T-helper 2 cell (primary cell): ENCODE measurements at places on chromosomes 16 and 17.

GRCh38 chr17:38562215-38562569 lies 43.6 kb downstream of the SRCIN1 start:
- no peak for DNase-seq

DNA sequence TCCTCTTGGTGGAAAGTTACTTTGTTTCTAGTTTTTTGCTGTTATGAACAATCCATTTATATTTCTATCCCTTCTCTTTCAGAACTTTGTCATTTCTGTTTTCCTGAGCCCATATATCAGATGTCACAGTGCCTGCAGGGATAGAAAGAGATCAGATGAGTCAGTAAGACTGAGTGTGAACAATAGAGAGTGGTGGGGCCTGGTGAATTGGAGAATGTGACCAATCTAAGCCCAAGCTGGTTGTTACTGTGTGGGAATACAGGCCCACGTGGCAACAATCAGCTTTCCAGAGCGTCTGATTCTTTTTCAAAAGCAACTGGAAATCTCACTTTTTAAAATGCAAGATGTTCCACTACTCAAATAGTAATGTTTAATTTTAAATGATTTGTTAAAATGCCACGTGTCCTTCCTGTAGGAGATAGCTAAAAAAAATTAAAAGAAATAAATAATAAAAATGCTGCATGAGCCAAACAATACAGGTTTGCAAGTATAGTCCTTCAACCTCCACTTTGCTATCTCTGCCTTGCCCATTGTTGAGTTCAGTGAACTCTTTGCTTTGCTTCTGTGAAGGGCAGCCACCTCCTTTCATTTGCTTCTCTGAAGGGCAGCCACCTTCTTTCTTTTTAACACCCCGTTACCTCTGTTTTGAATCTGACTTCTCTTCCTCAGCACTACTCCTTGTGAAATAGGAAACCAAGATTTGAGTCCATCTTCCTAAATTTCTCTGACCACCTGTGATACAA lies 9.6 kb downstream of the DCTN5 start:
- no peak for DNase-seq

GRCh38 chr16:11349599-11350276 lies 4.5 kb downstream of the RMI2 start:
- no peak for DNase-seq

DNA sequence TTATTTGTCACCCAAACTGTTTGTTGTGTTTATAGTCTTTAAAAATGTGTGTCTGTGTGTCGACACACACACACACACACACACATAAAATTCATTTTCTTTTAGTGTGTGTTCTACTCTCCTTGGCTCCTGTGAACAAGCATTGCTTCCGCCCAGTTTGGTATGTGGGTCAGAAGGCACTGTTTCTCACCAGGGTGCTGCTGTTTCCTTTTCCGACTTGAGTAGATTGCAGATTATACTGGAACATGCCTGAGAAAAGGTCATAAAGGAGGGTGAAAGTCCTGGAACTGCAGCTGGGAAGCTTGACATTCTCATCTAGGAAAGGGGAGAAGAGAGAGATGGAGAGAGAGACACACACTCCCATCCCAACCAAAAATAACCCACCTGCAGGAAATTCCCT lies 330.3 kb downstream of the BCAS3 start:
- DNase-seq = no peak

- no peak for DNase-seq
These were observed 3.3 kb downstream of the STX4 start for GRCh38 chr16:31036691-31037090.

DNA sequence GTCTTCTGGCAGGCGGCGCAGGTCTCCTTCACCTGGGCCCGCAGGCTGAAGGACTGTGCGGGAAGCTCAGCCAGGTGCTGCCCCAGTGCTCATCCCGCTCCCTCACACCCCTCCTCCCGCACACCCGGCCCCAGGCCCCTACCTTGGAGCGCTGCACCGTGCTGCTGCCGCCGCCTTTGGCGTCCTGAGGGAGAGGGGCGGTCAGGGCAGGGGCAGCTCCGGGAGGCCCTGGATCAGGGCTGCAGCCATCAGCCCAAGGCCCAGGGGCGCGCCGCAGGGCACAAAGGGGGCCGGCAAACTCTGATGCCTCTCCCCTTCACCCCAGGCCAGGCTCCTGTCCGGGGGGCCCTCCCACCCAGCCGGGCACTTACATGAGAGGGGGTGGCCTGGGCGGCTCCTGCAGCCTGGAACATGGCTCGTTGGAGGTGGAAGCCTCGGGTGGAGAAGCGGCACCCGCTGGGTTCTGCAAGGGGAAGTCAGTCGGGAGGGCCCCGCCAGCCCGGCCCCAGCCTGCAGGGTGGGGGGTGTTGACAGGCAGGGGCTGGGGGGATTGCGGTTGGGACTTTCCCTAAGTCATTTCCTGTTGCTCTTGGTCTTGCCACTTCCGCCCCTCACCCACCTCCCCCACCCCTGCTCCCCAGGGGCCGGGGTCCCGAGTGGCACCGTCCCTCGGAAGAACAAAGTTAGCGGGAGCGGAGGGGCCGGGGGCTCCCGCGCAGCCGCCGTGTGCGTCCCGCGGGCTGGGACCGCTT lies 863 bp downstream of the LIMD2 start:
- DNase-seq = peak; percentile 81

- peak; percentile 53 for DNase-seq
These were observed 13.2 kb downstream of the IL4R start for GRCh38 chr16:27326738-27327585.

- no peak for DNase-seq
These were observed 150.9 kb downstream of the C16orf95 start for GRCh38 chr16:87166321-87166720.
